ENCODE measurements at places on chromosomes 7 and 10. TPM values are rescaled to one million over a fixed set of nuclear protein-coding genes. Genes with fewer than 3 reads are reported as not detected.
A peak's percentile ranks its signal among the peaks of the same experiment; 100 is the strongest.

EPHA1 gene
- total RNA-seq = not detected

AKR1C4 gene
- total RNA-seq = not detected

MCM10 gene
- total RNA-seq = 1.1 TPM

DNAJC12 gene
- total RNA-seq = 3.8 TPM

RPEL1 gene
- total RNA-seq = not detected

FBXL13 gene
- 5.8 TPM for total RNA-seq

MKX gene
- 2.3 TPM for total RNA-seq

BRI3 gene
- total RNA-seq = 39.0 TPM

CHN2 gene
- total RNA-seq = 7.6 TPM

ZNF37A gene
- total RNA-seq = 17.7 TPM

DNA sequence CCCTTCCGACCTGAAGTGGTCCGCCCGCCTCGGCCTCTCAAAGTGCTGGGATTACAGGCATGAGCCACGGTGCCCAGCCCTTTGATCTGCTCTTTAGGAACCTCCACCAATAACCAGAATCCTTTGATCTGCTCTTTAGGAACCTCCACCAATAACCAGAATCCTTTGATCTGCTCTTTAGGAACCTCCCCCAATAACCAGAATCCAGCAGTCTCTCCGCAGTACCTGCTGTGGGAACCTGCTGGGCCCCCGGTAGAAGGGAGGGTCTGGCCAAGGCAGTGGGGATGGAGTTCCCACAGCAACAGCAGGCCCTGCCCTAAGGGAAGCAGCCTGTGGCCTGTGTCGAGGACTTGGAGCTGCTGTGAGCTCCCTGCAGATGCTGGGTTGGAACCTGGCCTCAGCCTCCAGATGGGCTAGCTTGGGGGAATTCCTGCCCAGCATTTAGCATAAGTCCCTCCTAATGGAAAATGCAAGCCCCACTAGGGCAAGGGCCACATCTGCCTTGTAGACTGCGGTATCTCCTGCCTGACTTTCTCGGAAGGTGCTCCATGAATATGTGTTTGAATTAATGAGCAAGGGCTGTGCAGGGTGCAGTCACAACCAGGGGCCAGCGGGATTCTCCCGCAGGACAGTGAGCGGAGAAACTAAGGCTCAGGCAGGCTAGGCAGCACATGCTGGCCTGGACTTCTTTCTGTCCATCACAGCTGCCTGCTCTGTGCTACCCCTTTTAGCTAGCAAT lies 165.8 kb downstream of the UBE2H start:
- no peak for ATAC-seq

DNA sequence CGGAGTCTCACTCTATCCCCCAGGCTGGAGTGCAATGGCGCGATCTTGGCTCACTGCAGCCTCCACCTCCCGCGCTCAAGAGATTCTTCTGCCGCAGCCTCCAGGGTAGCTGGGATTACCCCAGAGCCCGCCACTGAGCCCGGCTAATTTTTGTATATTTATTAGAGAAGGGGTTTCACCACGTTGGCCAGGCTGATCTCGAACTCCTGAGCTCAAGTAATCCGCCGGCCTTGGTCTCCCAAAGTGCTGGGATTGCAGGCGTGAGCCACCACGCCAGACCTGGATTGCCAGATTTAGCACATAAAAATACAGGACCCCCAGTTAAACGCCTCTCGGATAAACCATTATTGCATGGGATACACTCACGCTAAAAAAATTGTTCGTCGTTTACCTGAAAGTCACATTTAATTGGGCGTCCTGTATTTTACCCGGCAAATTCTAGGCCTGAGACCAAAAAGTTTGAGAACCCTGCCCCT lies 375 bp upstream of the GATAD1 start:
- no peak for ATAC-seq

DNA sequence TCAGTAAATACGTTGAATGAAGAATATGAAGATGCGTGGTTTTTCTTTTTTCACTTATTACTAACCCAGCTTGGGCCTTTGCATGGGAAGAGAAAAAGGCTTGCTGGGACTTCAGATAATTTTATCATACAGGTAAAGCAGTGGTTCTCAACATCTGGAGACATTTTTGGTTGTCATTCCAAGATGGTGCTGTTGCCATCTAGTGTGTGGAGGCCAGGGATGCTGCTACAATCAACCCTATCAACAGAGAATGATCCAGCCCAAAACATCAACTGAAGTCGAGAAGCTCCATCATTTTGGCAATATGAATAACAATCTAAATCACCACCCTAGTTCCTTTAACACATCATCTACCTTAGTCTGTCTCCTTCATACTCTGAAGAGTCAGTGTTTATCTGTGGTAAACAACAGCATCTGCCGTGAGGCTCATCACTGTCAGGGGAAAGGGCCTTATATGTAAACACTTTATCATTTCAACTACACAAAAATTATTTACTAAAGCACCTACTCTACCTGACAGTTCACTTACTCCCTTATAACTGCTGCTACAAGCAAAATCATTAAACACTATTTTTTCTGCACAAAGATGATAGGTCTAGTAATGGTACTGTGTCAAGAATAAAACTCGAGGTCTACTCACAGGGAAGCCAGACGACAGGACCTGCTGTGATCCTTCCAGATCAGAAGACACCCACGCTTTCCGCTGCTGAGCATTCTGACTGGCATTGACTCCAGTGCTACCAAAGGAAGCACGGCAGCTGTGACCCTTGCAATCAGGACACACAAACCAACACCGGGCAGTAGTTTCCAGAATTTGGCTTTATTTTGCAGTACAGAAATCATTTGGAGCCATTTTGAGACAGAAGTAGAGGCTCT lies 48.6 kb downstream of the GDI2 start:
- ATAC-seq = no peak

DNA sequence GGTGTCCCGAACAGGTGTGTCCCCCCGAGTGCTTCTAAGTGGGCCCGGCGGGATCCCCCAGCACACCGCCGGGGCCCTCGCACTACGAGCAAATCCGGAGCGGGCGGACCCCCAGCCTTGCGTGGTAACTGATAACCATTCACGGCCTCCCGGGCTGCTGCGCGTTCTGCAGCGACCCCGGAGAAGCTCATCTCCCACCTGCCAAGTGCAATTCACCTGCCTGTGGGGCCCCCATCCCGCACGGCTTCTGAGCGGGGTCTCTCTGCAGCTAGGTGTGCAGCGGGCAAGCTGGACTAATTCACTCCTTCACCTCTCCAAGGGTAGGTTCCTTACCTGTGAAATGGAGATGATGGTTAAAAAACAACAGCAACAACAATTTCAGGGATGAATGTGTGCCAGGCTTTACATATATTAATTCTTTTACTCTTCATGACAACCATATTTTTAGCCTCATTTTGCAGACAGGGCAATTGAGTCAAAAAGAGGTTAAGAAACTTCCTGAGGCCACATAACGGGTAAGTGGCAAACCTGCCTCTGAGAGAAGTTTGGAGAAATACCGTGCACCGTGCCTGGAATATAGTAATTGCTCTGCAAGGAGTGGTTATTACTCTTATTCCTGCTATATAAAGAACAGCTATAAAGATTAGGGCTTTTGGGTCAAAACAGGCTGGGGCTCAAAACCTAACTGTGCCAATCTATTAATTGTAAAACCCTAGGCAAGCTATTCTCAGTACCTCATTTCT lies 652 bp upstream of the PODXL start:
- ATAC-seq = no peak

- no peak for ATAC-seq
Observed at GRCh38 chr10:112981553-112981952, 31.5 kb downstream of the TCF7L2 start.

DNA sequence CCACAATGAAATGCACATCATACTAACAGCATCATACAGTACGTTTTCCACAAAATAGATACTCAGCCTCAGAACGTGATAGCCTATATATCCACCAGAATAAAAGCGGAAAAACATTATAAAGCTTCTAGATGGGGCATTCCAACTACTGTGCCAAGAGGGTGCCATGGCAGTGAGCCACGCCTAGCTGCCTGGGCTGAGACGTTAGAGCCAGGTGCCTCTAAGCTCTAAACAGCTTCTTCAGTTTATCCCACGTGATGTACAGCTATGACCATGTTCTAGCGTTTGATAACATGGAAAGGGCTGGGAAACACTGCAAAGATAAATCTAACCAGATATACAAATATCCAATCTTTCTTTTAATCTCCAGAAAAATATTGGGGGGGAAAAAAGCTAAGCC lies 17.8 kb downstream of the USP6NL start:
- no peak for ATAC-seq

GRCh38 chr10:23172429-23173213 lies 19.5 kb upstream of the PTF1A start:
- no peak for ATAC-seq

- ATAC-seq = no peak
Observed at GRCh38 chr10:4538016-4538415, 288.0 kb upstream of the AKR1E2 start.

DNA sequence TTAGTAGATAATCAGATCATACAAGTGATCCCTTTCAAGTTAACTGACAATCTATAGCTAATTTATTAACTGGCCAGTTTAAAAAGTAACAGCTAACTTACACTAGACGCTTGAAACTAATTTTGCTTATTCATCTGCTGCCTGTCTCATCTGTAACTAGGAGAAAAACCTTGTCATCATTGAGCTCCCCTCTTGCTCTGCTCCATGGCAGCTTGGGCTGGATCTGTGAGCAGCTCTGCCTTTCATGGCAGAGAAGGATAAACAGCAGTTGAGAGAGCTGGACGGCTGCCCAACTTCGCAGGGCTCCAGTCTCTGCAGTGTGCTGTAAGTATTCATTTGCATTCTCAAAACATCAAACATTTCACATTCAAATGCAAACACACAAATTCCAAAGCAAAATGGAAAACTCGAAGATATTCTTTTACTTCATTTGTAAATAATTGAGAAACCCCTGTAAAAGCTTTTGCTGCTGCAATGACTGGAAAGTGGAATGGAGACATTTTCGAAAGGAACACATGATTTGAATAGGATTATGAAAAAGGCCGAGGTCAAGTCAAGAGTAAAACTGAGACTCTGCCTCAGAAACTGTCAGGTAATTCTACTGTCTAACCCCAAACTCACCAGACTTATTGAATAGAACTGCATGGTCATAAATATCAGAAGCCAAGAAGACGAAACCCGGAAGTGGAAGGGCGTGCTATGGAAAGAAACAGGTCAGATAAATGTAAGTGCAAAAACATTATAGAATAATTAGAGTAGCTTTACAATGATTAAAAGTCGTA lies 17.6 kb downstream of the SLC35B4 start:
- ATAC-seq = peak; percentile 80

DNA sequence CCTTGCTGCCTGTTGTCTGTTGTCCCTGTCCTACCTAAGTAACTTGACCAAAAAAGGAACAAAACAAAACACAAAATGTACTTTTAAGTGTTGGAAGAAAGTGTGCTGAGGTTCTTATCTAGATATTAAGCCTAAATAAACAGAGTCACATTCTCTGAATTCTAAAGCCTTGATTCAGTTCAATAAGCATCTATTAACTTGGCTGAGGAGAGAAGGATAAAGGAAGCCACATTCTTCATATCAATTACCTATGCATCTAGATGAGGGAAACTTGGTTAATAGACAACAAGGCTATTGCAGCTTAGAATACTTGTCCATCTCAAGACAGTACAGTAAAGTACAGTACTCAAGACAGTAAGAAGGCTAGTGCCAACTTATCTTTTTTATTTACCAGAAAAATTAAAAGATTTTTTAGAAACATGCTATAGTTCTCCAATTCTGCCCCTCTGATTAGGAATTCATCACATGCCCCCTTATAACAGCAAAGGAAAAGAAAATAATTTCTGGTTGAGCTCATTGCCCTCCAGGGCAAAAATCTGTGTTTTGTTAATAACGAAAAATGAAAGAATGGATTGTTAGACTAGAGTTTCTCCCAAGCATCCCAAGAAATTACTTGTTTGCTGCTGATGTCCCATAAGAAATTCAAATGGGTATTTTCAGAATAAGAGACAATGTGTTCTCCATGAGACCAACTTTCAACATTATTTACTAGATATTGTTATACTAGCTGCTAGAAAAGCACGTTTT lies 546.5 kb upstream of the SEMA3D start:
- no peak for ATAC-seq

- peak; percentile 37 for ATAC-seq
Observed at GRCh38 chr7:1951159-1951536, 281.1 kb downstream of the ELFN1 start.

- ATAC-seq = no peak
Observed at GRCh38 chr10:125782616-125783015, 7.0 kb upstream of the MMP21 start.

All from gastroesophageal sphincter (tissue), 4 donors.